Inflammatory macrophage treated with lipopolysaccharide for 1 hour (primary cell): ENCODE measurements at places on chromosomes 3 and 15.

DNA sequence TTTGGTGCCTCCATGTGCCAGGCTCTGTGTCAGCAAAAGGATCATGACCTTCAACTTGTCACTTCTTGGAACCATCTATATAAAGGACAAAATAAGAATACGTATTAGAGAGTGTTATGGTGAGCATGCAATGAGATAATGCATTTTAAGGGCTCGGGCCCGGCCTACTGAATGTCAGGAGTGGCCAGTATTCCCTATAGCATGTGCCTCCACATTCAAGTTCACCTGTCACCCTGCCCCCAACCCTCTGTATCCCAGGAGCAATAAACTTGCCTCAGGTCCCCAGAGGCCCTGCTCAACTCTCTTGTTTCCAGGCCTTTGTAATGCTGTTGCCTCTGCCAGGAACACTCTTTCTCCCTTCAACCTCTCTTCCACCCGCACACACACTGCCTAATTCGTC, 90.2 kb upstream of the SLC6A11 start:
- DNase-seq, result no peak

DNA sequence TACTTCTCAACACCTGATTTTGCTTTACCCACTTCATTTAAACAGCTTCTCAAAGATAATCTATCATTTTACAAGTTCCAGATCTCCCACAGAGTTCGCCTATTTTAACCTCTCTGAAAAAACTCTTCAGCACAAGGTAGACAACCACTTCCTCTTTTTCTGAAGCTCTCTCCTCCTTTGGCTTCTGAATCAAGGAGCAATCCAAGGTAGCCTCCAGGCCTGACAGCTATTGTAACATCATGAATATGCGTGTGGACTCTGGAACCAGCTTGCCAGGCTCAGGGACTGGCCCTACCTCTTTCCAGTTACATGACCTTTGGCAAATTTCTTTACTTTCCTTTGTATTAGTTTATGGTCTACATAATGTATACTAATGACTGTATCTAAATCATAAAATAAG, 405.9 kb upstream of the ZNF385D start:
- no peak for DNase-seq

GRCh38 chr3:121515313-121515712, 30.5 kb downstream of the POLQ start:
- no peak for DNase-seq

DNA sequence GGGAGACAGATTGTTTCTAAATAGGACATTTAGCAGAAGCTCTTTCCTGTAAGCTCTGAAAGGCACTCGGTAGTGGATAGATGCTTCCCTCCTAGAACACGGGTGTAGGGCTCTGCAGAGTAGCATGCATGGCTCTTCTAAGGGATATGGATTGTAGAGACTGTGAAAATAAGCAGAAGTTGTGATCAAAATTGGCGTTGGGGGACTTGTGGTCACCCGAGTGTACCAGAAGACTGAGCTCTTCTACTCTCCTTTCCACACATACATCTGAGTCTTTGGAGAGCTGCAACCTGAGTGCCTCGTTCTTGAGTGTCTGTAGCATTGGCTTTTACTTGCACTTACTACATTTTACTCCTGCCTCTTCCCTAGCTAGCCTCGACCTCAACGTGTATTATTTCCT, 197.7 kb downstream of the LPP start:
- no peak for DNase-seq

DNA sequence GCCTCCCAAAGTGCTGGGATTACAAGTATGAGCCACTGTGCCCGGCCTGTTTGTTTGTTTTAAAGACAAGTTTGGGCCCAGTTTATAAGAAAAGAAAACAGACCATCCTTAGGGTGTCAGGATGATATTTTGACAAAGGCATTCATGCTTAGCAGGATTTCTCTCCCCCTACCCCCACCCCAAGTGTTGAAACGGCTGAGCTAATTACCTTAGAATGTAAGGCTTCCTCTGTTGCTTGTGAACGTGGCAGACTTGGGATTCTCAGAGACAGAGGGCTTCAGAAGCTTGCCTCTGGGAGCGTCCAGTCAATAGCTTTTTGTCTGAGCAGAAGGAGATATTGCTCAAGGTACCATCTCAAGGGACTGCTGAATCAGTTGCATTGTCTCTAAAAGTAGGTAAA, 24.0 kb downstream of the FLNB start:
- DNase-seq, result no peak

DNA sequence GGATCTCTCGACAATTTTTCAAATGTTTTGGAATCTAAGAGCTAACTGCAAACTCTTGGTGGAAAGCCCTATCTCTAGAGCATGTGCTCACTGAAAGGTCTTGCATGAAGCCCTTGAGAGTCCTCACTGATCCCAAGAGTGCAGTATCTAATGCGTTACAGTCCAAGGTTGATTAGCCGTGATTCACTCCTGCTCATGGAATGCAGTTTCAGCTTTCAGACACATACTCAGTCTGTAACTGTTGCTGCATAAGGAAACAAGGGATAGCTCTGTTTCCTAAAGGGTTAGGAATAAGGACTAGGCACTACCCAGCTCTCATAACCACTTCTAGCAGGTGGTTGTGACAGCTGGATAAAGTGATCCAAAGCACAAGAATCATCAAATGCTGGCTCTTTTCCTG, 687.4 kb upstream of the CFAP20DC start:
- DNase-seq, result no peak

GRCh38 chr3:197881970-197882338, 68.0 kb upstream of the RPL35A start:
- no peak for DNase-seq

- no peak for DNase-seq
These were observed 121.0 kb downstream of the P3H2 start for GRCh38 chr3:189999718-190000117.

GRCh38 chr15:98394546-98394945, 253.8 kb upstream of the IGF1R start:
- no peak for DNase-seq

GRCh38 chr15:69141833-69142232, 18.6 kb upstream of the GLCE start:
- no peak for DNase-seq

DNA sequence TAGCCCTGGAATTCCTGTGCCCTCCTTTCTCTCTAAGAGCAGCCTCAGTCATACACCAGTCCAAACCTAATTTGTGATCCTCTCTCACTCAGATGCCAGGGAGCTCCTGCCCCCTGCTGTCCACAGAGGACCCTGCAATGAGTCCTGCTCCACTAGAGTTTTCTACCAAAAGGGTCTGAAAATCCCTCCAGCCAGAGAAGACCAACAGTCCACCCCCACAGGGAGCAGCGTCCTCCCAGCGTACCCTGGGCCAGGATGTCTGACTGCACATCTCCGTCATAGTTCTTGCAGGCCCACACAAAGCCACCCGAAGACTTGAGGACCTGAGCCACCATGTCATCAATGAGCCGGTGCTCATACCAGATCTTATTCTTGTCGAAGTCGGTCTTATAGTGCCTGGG, 15.4 kb downstream of the IDH2 start:
- peak; percentile 67 for DNase-seq

DNA sequence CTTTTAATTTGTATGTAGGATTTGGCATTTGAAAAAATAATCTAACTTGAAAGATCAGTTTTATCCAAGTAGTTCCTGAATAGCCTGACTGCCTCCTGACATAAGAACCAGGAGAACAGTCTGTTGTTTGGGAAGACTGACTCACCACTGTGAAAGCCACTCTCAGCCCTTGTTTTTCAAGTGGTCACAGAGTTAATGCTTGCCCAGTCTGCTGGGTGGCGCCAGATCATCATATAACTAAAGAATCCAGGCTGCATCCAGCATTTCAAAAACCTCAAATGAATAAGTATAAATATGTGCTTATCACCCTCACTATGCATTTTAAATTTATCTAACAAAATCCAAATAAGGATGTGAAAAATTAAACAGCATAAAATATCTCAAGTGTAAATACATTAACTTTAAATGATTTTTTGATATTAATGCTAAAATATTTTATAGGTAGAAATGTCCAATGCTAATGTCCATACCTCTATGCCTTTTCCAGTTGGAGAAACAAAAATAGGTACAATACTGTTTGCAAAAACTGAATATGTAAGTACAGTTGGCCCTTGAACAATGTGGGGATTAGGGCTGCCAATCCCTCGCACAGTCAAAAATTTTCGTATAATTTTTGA, 26.9 kb upstream of the ZBBX start:
- peak; percentile 48 for DNase-seq

DNA sequence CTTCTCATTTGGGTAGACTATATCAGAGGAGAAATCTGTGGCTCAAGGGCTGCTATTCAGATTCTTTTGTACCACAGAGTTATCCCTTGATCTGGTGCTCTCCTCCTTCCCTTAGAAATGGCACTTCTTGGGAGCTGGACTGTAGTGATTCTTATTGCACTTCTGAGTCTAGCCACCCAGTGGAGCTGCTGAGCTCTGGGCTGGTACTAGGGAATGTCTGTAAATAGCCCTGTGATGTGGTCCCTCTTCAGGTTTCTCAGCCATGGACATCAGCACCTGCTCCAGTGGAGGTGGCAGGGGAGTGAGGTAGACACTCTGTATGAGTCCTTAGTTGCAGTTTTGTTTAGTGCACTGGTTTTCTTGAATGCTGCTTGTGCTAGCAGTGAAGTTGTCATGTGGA, 1292.6 kb downstream of the SI start:
- no peak for DNase-seq

DNA sequence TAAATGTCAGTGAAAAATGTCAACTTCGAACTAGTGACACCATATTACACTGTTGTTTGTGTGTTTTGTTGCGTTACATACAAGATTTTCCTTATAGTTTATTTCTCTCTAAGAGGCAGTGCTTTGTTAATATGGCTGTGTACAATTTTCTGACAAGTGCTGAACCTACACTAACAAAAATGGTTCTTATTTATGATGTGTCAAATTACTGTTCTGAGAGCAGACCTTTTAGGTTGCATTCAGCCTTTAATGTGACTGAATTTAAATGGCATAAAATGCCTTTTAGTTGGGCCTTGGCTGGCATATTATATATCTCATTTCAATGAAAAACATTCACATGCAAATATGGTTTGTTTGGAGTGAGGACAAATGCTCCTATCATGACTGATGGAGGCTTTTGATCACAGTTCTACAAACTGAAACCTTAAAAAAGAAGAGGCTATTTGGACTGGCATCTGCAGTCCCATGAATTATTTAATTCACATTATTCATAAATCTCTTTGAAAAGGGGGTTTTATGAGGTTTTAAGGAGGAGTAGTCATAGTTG, 750.6 kb downstream of the CADM2 start:
- no peak for DNase-seq

- no peak for DNase-seq
These were observed 504.1 kb upstream of the CDIN1 start for GRCh38 chr15:36075333-36075732.
